ENCODE measurements at places on chromosomes 1 and 21.

- DNase-seq: no peak
Measured at GRCh38 chr1:100443811-100444571, 91.7 kb downstream of the CDC14A start.

DNA sequence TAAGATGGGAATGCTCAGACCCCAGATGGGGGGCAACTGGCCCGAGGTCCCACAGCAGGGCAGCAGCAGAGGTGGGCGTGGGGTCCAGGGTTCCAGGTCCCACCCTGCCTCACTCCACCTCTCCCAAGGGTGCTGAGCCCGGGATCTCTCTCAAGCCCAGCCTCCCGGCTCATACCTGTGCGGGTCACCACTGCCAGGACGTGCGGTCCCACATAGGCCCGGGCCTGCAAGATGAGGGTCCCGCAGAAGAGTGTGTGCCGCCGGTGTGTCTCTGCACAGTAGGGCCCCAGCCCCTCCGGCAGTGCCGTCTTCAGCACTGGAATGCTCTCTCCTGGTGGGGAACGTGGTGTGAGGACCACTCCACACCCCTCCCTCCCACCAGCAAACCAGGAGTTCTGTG lies 14.9 kb downstream of the ATP13A2 start:
- no peak for DNase-seq

- no peak for DNase-seq
Measured at GRCh38 chr1:24912376-24913273, 17.5 kb downstream of the RUNX3 start.

- DNase-seq: peak; percentile 58
Measured at GRCh38 chr1:17274186-17275170, 25.6 kb downstream of the PADI3 start.

DNA sequence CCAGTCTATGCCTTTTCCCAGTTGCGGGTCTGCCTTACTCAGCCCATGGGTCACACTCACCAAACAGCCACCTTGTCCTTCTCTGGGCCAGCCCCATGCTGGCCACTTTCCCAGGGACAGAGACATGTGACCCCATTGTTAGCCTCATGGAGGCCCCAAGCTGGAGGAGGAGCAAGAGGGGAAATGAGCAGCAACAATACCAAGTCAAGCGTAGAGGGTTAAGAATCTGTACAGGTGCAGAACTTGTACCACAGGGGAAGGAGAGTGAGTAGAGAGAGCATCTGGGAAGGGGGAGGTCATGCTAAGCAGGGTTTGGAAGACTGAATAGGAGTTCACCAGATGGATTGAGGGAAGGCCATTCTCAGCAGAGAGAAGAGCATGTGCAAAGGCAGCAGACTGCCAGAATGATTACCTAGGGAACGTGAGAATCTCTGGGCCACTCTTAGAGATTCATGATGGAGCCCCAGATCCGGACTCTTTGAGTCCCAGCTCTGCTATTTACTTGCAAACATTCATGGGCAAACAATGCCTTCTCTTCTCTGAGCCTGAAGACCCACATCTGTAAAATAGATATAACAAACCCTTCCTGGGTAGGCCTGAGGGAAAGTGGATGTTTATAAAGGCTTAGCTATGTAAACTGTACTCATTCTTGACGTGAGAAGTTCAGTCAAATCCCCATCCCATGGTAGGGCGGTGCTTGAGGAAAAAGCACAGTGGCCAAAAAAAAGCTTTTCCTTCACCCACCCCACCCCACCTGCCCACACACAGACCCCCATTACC lies 2.8 kb upstream of the SLC2A1 start:
- DNase-seq: no peak

DNA sequence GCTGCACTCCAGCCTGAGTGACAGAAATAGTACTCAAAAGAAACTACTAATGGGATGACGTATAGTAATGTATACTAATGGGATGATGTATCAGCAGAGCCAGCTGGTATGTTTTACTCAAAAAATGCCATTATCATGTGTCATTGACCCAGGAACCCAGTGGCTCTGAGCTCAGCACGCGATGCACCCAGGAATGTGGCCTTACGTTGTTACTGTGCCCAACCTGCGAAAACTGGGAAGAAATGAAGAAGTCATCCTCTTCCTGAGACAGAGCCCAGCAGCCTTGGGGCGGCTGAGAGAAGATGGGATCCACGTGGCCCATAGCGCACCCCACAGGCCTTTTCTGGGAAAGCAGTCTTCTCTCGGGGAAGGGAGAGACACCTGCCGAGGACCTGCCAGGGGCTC lies 8.8 kb downstream of the UBE2J2 start:
- DNase-seq: no peak

GRCh38 chr1:186978596-186979556 lies 150.1 kb downstream of the PLA2G4A start:
- DNase-seq: peak; percentile 69

DNA sequence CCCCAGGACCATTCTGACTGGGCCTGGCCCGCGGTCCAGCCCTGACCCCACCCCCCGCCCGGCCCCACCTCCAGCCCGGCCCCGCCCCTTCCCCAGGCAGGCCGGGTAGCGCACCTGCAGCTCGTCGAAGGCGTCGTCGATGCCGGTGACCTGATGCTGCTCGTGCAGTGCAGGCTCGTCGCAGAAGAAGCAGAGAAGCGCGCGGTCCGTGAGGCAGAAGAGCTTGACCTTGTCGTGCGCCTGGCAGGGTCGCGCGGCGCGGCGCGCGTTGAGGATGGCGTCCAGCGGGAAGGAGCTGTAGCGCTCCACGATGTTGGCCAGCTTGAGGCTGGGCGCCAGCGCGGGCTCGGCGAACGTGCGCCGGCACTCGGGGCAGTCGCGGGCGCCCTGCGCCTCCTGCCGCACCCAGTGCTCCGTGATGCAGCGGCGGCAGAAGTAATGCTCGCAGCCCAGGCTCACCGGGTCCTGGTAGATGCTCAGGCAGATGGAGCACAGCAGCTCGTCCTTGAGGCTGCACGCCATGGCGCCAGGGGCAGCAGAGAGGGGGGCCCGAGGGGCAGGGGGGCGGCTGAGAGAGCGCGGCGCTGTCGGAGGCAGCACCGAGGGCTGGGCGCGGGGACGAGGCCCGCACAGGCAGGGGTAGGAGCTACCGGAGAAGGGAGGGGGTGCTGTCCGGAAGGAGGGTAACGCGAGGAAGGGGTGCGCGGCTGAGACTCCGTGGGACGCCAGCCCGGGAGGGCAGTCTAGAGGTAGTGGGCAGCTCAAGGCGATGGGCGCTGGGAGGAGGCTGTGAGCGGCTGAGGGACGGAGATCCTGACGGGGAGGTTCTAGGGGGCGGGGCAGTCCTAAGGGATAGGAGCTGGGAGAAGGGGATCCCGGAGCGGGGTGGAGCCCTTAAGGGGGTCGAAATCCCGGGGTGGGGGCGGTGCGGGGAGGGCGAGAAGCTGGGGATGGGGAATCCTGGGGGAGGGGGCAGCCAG lies 642 bp downstream of the TRIM62 start:
- DNase-seq: peak; percentile 85

DNA sequence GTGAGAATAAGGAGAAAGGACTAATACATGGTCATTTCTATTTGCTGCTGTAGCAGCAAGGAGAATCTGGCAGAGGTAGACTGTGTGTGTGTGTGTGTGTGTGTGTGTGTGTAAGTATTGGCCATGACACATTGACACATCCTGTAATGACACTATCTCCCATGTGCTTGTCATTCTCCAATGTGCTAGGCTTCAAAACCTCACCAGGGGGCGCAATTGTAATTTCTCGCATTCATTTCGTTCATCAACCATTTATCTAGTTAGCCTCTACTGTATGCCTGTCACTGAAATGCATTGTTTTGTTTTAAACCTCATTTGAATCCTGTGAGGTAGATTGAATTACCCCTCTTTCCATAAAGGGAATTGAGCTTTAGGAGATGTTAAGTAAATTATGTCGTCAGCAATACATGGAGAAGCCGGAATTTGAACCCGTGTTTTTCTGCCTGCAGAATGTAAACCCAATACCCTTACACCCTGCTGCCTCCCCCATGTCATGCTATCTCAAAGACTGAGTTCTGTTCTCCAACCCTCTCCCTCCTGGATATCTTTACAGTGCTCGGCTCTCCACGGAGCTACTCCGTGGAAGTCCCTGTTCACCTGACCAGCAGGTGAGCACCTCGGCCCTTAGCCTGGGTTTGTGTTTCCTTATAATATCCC lies 100.8 kb downstream of the UCK2 start:
- DNase-seq: peak; percentile 53

DNA sequence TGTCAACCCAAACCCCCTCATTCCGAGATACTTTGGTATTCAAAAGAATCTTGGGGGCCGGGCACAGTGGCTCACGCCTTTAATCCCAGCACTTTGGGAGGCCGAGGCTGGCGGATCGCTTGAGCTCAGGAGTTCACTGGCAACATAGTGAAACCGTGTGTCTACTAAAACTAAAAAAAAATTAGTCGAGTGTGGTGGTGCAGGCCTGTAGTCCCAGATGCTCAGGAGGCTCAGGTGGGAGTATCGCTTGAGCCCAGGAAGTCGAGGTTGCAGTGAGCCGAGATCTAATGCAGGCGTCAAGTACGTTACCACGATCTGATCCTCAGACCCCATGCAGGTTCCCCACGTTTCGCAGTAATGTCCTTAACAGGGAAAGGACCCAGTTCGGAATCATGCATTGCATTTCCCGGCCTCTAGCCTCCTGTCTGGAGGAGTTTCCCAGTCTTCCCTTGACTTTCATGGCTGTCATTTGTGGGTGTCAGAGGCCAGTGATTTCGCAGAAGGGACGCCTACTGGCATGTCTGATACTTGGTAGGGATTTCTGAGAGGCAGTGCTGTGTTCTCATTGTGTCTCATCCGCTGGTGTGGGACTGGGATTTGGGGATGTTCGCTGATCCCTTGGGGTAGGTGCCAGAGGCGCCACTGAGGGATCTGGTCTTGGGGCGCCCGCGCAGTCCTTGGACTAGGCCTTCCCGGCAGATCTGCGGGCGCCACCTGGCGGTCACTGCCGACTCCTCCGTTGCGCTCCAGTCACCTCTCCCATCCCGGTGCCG lies 39.3 kb upstream of the HMGN1 start:
- peak; percentile 87 for DNase-seq

- no peak for DNase-seq
Measured at GRCh38 chr1:41456847-41457540, 27.5 kb downstream of the EDN2 start.

All from inflammatory macrophage (primary cell).